ENCODE measurements at places on chromosomes 16 and 17. TPM values are rescaled to one million over a fixed set of nuclear protein-coding genes. Genes with fewer than 3 reads are reported as not detected.
A peak's percentile ranks its signal among the peaks of the same experiment; 100 is the strongest.

DNA sequence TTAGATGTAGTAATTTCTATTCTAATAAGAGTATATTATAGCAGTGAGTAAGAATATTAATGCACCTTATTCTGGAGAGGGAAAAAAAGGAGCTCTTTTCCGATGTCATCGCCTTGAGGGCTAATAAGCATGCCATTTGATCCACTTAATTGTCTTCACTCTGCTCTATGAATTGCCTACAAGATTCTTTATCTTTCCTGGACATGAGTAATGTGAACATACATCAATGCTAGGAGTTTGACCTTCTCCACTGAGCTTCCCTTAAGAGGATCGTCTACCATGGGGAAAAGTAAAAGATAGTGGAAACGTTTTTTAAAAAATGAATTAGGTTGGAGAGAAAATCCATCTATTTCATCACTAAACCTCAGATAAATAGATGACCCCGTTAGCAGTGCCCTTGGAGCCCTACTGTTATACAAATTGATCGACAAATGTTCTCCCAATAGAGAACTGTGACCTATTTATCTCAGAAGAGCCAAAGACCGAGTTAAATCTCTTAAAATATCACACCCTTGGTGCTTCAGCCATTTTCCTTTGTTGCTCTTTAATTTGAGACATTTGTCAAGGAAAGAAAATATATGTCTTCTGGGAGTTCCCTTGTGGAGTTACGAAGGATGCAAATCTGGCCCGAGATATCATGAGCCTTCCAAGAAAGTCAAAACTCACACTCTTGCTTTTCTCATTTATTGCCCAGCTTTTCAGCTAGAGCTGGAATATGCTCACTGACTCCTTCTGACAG is 898.5 kb downstream of the KCNJ2 start:
- H3K27ac ChIP-seq = no peak overlapping the region
- no peak for DNase-seq
- no peaks in the 10 kb centered on the region for H3K36me3 ChIP-seq
- no peak overlapping the region for H3K4me3 ChIP-seq
- H3K4me1 ChIP-seq = no peaks in the 10 kb centered on the region
- no peaks in the 10 kb centered on the region for H3K27me3 ChIP-seq

DNA sequence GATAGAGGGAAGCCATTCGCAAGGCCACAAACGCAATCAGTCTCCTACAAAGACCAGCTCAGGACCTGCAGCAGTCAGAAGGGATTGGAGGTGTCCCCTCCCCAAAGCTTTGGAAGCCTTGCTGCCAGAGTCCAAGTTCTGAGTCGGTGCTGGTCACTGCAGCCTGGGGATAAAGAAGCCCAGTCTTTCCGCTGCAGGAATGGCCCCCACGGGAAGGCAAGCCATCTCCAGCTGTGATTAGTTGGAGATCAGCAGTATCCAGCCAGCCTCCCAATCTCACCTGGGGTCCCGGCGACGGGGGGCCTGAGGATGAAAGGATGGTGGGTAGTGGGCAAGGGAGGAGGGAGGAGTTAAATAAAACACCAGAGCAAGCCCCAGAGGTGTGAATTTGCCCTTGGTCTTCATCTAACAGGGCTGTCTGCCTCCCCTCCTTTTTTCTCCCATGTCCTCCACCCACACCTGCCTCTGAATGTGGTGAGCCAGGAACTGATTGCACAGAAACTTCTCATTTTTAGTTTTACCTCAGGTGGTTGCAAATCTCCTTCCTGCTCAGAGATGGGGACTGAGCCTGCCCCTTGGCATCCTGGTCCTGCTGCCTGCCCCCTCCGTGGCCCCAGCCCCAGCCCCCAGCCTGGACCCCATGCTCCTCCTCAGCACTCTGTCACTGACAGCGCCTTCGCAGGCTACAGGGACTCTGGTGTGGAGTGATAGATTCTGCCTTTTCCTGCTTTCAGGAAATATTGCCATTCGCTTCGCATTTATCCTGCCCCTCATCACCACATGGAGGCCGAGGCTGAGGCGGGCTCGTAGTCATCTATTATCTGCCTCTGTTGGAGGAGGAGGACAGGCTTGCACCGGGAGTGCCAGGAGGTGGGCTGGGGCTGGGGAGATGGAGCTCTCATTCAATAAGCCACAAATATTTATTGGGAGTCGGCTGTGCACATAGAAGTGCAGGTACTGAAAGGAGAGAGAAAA is 262.9 kb upstream of the SDK2 start:
- H3K36me3 ChIP-seq = peaks cover 6% of the 10 kb centered on the region
- peaks cover 6% of the 10 kb centered on the region for H3K27me3 ChIP-seq
- H3K4me1 ChIP-seq = peaks cover 10% of the 10 kb centered on the region
- H3K4me3 ChIP-seq = no peak overlapping the region
- no peak for DNase-seq
- no peak overlapping the region for H3K27ac ChIP-seq

DNA sequence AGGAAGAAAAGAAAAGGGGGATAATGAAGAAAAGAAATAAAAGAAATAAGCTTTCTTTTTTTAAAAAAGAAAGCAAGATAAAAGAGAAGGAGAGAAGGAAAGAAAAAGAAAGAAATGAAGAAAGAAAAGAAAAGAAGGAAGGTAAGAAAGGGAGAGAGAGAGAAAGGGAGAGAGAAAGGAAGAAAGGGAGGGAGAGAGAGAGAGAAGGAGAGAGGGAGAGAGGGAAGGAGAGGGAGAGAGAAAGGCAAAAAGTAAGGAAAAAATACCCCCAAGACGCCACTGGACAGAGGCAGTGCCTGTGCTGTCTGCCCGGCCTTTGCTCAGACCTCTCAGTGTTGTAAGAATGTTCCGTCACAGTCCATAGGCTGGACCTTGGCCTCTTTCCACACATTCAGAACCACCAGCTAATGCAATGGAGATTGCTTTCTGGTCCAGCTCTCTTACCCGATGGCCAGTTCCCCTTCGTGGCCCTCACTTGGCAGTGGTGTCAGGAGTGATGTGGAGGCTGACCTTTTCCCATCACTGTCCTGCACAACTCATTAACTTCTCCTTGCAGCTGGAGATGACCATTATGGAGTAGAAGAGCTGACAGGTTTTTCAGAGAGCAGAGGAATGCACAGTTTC is 14.3 kb upstream of the HNF1B start:
- no peak overlapping the region for H3K4me3 ChIP-seq
- no peak overlapping the region for H3K27ac ChIP-seq

DNA sequence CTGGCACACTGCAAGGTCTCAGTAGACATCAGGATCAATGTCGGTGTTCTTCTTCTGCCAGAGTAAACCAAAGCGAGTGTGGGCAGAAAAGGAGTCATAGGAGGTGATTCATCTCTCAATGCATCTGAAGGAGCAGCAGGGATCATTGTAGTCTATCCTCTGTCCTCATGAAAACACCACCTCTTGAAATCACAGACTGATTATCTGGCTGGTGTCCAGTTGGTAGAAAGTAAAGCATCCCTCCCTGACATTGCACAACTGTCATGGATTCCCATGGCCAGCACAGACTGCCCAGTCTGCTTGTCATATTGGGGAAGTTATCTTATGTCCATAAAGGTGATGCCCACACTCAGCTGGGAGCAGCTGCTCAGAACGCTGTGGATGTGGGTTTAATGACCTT is 74.1 kb downstream of the ABCC12 start:
- H3K36me3 ChIP-seq = no peaks in the 10 kb centered on the region
- no peak for DNase-seq
- H3K27me3 ChIP-seq = peaks cover 2% of the 10 kb centered on the region

GRCh38 chr16:58020628-58021521 is 4.7 kb upstream of the MMP15 start:
- H3K4me3 ChIP-seq = peak overlapping the region; percentile 71
- peak; percentile 85 for DNase-seq
- H3K36me3 ChIP-seq = no peaks in the 10 kb centered on the region
- H3K27ac ChIP-seq = peak overlapping the region; percentile 84
- peaks cover 33% of the 10 kb centered on the region for H3K4me1 ChIP-seq
- peaks cover 4% of the 10 kb centered on the region for H3K27me3 ChIP-seq

GRCh38 chr16:81445966-81446906 is 1.6 kb downstream of the CMIP start:
- H3K27me3 ChIP-seq = peaks cover 25% of the 10 kb centered on the region
- peak overlapping the region; percentile 98 for H3K27ac ChIP-seq
- H3K4me1 ChIP-seq = peaks cover 50% of the 10 kb centered on the region
- no peaks in the 10 kb centered on the region for H3K36me3 ChIP-seq

Gene TOX3
- total RNA-seq = 54.8 TPM

Gene ACSM3
- total RNA-seq = 0.91 TPM

Data from glutamatergic neuron (in vitro differentiated cells).